Breast epithelium (tissue), 4 donors: ENCODE measurements at places on chromosomes 7 and 10.

DNA sequence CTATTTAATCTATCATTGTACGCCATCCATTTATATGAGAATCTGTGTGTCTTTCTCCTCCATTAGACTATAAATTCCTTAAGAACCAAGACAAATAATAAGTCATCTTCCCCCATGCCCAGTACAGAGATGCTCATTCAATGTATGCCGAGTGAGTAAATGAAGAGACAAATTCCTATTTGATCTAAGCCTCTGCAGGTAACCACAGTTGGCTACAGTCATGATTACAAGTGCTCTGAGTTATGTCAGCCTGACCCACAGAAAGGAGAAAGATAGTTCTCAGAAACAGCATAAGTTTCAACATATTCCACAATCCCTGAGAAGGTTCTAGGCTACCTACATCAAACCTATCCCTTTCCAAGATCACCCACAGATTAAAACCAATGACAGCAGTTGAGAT lies 46.1 kb downstream of the MPP7 start:
- no peak for DNase-seq

GRCh38 chr7:103702982-103703381 lies 257.0 kb upstream of the SLC26A5 start:
- no peak for DNase-seq

DNA sequence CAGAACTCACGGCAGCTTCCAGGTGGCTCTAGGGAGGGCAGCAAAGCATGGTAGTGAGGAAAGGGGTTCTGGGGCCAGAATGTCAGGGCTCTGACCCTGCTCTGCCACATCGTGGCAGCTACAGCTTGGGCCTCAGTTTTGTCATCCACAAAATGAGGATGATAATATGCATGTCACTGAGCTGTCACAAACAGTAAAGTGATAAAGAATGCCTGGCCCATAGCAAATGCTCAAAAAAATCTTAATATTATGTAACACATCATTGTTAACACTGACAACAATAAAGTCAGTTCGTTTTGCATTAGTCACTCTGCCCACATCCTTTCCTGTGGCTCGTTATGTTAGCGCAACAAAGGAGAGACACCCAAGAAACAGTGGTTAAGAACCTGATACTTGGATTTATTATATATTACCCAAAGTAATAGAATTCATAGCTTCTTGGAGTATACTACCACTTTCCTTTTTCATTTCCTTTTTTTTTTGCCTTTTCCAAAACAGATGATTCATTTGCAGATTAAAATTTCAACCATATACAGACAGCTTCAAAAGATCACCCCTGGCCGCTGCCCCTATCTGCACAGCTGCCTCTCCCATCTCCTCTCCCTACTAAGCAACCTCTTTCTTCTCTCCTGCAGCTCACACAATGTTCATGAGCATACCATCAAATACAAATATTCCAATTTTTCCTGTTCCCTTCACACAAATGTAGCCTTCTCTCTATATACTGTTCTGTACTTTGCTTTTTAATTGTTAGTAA lies 45.5 kb upstream of the DDC start:
- DNase-seq: no peak

- DNase-seq: no peak
Observed at GRCh38 chr7:34471844-34472243, 186.2 kb upstream of the NPSR1 start.

GRCh38 chr7:105905910-105906568 lies 29.6 kb upstream of the ATXN7L1 start:
- no peak for DNase-seq

GRCh38 chr7:99201027-99201426 lies 6.9 kb downstream of the KPNA7 start:
- DNase-seq: no peak
